ENCODE measurements at places on chromosomes 3 and 15. TPM values are rescaled to one million over a fixed set of nuclear protein-coding genes. Genes with fewer than 3 reads are reported as not detected.

ZNF385D gene
- total RNA-seq: 4.2 TPM

TMC3 gene
- not detected for total RNA-seq

CATSPER2 gene
- 0.63 TPM for total RNA-seq

GOLGA6L4 gene
- 1.8 TPM for total RNA-seq

THRB gene
- total RNA-seq: 0.13 TPM

PLA2G4B gene
- total RNA-seq: 0.13 TPM

PTX3 gene
- 219 TPM for total RNA-seq

VPS18 gene
- 53.5 TPM for total RNA-seq

STRA6 gene
- under 0.01 TPM for total RNA-seq

FBXL2 gene
- 9.8 TPM for total RNA-seq

CNOT10 gene
- total RNA-seq: 22.5 TPM

TM6SF1 gene
- total RNA-seq: 34.4 TPM

NANOGP8 gene
- total RNA-seq: not detected

CLDN1 gene
- 0.13 TPM for total RNA-seq

GPR87 gene
- total RNA-seq: under 0.01 TPM

LRRC31 gene
- total RNA-seq: not detected

MLF1 gene
- 5.2 TPM for total RNA-seq

NMNAT3 gene
- total RNA-seq: 0.77 TPM

CLCN2 gene
- 2.1 TPM for total RNA-seq

ATP2B2 gene
- not detected for total RNA-seq

TMEM212 gene
- not detected for total RNA-seq

MAGEF1 gene
- 11.6 TPM for total RNA-seq

PLA2G4D gene
- not detected for total RNA-seq

WNT7A gene
- not detected for total RNA-seq

DUOXA2 gene
- not detected for total RNA-seq

NGLY1 gene
- total RNA-seq: 26.6 TPM

MME gene
- total RNA-seq: 1.3 TPM

All from dermis microvascular lymphatic vessel endothelial cell (primary cell).